ENCODE measurements at places on chromosomes 2 and 18.

- DNase-seq, result no peak
Observed at GRCh38 chr2:204835786-204836185, 290.5 kb downstream of the PARD3B start.

- peak; percentile 74 for DNase-seq
Observed at GRCh38 chr18:3993941-3994687, 461.0 kb downstream of the DLGAP1 start.

DNA sequence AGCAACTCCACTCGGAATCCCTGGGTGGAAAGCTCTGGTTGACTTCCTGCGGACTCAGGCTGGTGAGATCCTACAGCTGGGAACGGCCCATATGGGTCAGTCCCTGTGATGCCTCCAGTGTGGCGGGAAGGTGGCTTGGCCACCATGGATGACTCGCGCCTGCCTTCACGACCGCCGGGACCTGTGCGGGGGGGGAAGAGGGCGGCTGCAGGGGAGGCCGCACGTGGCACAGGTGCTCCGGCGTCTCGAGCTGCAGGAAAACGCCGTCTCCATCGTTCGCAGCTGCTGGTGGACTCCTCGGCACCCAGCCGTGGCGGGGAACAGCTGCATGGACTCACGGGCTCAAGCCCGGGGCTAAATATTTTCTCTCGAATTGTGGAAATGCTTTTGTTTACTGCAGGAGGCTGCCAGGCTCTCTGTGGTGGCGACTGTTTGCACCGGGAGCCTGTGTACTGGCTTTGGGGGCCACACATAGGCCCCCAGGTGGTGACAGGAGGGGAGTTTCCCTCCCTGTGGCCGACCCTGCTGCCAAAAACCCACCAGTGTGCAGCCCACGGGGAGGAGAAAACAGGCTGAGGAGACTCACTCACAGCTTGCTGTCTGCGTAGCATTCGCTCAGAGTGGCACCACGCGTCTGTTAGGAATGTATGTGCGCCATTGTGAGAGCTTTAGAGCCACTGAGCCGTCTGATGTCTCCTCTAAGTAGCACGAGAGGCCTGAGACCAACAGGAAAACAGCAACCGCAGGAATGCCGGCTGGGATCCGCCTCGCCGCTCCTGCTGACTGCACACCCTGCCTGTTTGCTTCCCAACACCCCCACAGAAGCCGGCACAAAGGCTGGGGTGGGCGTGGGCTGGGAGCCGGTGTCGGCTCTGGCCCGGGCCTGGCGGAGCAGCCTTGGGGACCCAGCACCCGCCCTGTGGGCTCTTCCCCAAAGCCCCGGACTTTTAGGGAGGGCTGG is 89.2 kb downstream of the NFATC1 start:
- DNase-seq, result peak; percentile 86

GRCh38 chr2:128591861-128592822 is 273.5 kb upstream of the HS6ST1 start:
- no peak for DNase-seq

GRCh38 chr18:45386041-45386655 is 229.1 kb upstream of the SLC14A2 start:
- DNase-seq, result peak; percentile 71

GRCh38 chr2:168210895-168211570 is 36.4 kb downstream of the STK39 start:
- DNase-seq, result no peak

- DNase-seq, result peak; percentile 69
Observed at GRCh38 chr2:20104900-20105545, 53.6 kb upstream of the LAPTM4A start.

DNA sequence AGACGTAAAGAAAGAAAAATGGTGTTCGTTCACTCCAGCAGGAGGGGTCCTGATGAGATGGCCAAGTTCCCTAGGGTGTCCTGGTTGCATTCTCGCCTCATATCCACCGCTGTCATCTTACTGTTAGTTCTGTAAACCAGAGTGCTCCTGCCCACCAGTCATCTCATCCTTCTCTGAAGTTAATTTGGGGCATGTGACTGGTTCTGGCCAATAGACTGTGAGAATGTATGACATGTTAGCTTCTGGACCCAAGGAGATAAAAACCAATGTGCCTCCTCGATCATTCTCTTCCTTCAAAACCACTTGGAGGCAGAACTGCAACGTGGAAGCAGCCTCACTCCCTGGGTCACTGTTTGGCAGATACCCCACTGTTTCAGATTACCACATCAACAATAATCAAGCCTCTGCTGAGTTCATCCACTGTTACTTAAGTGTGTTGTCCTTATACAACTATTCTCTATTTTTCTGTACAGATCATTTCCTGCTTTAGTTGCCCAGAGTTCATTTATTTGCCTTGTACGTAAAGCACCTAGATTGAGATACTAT is 759.1 kb downstream of the TSN start:
- DNase-seq, result no peak

GRCh38 chr2:30341500-30342267 is 105.4 kb upstream of the LCLAT1 start:
- DNase-seq, result no peak

DNA sequence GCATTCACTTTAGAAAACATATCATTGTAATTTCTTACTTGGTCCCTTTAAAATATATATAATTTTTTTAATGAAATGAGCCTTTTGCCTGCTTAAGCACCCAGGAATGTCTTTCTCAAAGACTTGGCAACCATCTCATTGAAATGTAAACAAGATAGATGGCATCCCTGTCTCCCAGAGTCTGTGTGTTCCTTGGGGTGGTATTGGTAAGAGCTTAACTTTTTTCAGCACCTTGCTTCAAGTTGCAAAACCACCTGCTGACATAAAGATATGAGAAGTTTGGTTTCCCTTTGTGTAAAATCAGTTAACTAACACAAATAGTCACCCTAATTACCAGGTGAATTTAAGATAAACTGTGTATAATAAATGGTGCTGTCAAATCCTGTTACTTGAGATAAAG is 266.9 kb downstream of the DSC3 start:
- no peak for DNase-seq

GRCh38 chr2:83015035-83015715 is 1443.9 kb downstream of the SUCLG1 start:
- DNase-seq, result no peak

- peak; percentile 97 for DNase-seq
Observed at GRCh38 chr2:32277674-32278477, at the start of gene YIPF4. Gene YIPF4, plus strand, starts transcription at chr2:32277904. Its CDS starts 252 bp downstream, at chr2:32278156.

GRCh38 chr2:64214281-64215115 is 70.3 kb upstream of the PELI1 start:
- peak; percentile 60 for DNase-seq

DNA sequence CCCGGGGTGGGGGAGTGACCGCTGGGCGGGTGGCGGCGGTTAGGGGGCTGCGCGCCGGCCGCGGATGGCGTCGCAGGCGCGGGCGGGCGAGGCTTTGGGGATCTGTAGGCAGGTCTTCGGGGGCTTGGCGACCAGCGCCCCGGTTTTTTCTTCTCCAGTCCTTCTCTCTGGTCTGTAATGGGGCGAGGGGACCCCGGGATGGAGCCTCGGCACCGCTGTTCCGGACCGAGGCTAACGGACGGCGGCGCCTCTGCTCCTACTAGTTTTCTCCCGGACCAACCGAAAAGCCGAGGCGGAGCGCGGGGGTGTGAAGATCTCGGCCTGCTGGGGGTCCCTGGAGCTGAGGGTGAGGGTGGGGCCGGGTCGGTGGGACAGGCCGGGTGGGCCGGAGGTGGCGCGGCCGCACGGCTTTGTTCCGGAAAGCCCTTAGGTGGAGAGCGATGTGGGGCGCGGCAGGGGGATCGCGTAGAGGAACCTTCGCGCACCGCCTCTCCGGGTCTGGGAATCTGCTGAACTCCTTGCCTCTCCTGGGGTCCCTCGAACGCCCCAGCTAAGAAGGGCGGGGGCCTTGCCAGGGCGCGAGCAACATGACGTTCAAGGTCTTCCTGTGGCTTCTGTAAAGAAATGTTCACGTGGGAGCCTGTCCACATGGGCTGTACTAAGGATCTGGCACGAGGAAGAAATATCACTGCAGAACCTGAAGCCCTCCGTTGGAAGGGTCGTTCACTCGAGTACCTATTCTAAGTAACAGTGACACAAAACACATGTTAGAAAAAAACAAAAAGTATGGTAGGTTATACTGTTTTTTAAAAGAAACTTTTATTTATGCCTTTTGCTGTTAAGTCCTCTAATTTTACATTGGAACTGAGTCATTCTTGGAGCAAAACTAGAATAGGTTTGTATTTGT is 861 bp downstream of the SLC39A10 start:
- peak; percentile 20 for DNase-seq

DNA sequence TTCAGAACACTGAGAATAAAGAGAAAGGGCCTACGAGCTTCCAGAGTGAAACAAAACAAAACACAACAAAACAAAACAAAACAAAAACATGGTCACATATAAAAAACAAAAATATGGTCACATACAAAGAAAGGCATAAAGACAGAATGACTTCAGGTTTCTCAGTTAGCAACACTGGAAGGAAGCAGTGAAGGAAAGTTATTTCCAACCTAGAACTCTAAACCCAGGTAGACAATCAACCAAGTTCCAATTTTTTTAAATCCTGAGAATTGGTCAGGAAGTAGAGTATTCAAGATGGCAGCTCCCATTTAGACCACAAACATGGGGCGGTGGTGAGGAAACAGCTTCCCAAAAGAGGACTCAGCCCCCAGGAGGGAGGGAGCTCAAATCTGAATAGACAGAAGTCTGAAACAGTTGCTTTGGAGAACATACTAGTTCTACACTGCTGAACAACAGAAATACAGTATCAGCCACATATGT is 9.1 kb downstream of the DRC1 start:
- no peak for DNase-seq

- DNase-seq, result no peak
Observed at GRCh38 chr2:188787021-188787657, 187.0 kb upstream of the COL3A1 start.

- DNase-seq, result no peak
Observed at GRCh38 chr2:61792355-61792890, 61.4 kb downstream of the FAM161A start.

GRCh38 chr18:25229081-25229480 is 122.9 kb downstream of the ZNF521 start:
- no peak for DNase-seq

- DNase-seq, result no peak
Observed at GRCh38 chr18:54023471-54023870, 201.0 kb downstream of the MBD2 start.

- DNase-seq, result peak; percentile 95
Observed at GRCh38 chr2:95402370-95403203, at the start of gene FAHD2A. Gene FAHD2A, plus strand, starts transcription at chr2:95402708. Its CDS starts 2,851 bp downstream, at chr2:95405559.

GRCh38 chr2:211860224-211860623 is 678.4 kb downstream of the ERBB4 start:
- no peak for DNase-seq

- DNase-seq, result peak; percentile 62
Observed at GRCh38 chr2:160406591-160407392, 86.8 kb downstream of the RBMS1 start.

DNA sequence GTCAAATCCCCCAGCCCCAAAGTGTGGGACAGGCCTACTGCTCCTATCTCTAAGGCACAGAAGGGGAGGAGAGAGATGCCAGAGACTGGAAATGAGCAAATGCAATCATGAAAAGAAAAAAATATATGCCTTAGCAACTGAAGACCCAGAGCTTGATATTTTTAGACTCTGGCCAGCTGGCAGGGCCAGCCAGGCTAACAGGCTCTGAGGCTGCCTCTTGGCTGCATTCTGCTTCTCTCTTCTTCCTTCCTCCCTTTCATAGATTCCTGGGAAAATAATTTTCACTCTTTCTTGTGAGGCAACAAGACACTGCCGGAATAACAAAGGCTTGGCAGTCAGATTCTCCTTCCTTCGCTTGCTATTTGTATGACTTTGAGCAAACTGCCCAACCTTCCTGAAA is 209.1 kb downstream of the RAD51AP2 start:
- DNase-seq, result no peak

All from NCI-H1417 (cell line).